ENCODE measurements at places on chromosomes 7 and 10. TPM values are rescaled to one million over a fixed set of nuclear protein-coding genes. Genes with fewer than 3 reads are reported as not detected.

FOXI2 gene
- not detected for total RNA-seq

GRCh38 chr10:5606864-5607263 lies 59.5 kb downstream of the ASB13 start:
- DNase-seq, result no peak

- no peak for DNase-seq
These were observed 236.3 kb upstream of the LRRN3 start for GRCh38 chr7:110854651-110855050.

DNA sequence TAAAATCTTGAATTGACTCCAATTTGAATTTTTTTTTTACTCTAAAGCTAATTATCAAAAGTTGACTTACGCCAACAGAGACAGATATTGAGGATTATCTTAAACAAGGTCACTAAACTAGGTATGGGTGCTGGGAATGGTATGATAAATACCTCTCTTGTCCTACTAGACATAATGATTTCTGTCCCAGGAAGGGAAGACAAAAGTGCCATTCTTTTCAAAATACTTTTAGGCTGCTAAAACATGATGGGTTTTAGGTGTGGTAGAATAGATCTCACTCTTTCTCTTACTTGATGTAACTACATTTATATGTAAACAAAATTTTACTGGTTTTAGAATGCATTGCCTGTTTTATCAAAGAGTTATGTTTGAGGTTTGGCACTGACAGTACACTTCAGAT lies 15.1 kb downstream of the TMEM60 start:
- DNase-seq, result no peak

GRCh38 chr7:135685306-135686084 lies 23.2 kb downstream of the STMP1 start:
- DNase-seq, result no peak

PALD1 gene
- total RNA-seq, result 3.0 TPM

- no peak for DNase-seq
These were observed 18.1 kb downstream of the GARS1 start for GRCh38 chr7:30612658-30613265.

- DNase-seq, result no peak
These were observed 18.4 kb upstream of the GPR146 start for GRCh38 chr7:1025743-1026581.

GRCh38 chr7:83835424-83835823 lies 186.5 kb upstream of the SEMA3E start:
- no peak for DNase-seq

- DNase-seq, result no peak
These were observed 19.0 kb downstream of the AQP1 start for GRCh38 chr7:30930621-30931020.

DNA sequence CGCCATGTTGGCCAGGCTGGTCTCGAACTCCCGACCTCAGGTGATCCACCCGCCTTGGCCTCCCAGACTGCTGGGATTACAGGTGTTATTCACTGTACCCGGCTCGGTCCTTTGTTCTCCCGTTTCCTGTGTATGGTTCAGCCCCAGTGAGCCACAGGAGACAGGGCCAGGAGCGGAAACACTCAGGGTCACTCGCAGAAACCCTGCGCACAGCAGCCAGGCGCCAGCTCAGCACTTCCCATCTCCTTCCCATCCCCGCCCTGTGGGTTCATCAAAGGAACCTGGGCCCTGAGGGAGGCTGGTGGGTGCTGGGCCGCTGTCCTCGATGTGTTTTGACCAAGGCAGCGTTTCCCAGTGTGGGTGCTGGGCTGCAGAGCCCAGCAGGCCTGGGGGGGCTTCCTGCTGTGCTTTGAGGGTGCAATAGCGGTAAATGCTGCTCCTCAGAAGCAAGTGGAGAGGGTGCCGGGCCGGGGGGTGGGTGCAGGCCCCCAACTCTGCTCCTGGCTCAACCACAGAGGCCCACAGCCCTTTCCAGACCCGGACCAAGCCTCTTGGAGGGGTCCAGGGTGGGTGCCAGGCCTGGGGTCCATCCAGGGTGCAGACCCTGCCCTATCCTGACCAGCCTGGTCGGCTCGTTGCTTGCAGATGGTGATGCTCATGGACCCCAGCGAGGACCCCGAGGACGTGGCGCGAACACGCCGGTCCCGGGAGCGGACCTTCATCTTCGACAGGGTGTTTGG lies 15.3 kb upstream of the CHST12 start:
- DNase-seq, result no peak

DNA sequence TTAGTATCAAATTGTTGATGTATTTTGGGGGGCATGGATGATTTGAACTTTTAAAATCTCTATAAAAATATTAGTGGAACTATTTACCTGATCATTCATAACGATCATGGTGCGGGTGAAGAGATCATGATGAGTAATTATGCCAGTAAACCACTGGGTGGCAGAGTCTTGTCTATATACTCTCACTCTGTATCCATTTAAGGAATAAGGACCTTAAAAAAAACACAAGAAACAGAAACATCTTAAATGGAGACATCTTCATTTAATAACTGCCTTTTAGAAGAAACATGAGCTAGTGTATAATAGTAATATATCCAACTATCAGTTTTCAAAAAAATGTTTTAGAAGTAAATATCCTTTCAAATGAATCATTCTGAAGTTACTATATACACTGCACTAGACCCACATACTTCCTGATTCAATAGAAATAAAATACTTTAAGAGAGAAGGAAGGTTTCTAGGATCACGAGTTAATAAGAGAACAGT lies 84.0 kb downstream of the NRBF2 start:
- DNase-seq, result peak; percentile 41

DNA sequence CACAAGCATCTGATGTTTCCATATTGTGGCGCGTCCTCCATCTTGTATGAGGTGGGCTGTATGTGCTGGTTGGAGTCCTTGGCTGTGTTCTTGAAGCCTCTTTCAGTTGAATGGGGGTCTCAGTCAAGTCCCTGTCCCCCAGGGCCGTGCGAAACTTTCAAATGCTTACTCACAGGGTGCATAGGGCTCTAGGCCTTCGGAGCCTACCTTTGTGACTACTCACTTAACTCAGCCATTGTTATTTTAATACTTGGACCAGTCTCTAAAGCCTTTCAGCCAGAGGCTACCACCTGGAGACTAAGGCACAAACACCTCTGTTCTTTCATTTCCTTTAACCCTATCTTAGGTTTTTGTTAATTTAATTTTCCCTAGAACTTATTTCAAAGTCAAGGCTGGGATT lies 785.9 kb downstream of the GATA3 start:
- no peak for DNase-seq

CACNA2D1 gene
- 9.8 TPM for total RNA-seq

- no peak for DNase-seq
These were observed 320.9 kb downstream of the WDR11 start for GRCh38 chr10:121171825-121172787.
